ENCODE measurements at places on chromosomes 7 and 10.

DNA sequence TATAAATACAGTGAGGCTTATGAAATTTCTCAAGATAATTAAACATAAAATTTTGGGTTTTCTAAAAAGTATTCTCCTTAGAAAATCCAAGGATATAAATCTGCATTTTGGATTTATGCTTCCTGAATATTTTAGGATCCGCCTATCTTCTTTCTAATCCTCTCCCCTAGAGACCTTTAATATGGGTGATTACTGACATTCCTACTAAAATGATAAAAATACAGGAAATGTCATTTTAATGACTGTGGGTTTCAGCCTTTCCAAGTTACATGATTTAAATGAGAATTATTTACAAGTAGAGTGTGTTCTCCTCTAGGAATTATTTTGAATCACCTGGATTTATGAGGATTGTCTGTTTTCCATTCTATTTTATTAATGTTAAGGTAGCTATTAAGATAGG lies 150.4 kb downstream of the C7orf25 start:
- no peak for DNase-seq

DNA sequence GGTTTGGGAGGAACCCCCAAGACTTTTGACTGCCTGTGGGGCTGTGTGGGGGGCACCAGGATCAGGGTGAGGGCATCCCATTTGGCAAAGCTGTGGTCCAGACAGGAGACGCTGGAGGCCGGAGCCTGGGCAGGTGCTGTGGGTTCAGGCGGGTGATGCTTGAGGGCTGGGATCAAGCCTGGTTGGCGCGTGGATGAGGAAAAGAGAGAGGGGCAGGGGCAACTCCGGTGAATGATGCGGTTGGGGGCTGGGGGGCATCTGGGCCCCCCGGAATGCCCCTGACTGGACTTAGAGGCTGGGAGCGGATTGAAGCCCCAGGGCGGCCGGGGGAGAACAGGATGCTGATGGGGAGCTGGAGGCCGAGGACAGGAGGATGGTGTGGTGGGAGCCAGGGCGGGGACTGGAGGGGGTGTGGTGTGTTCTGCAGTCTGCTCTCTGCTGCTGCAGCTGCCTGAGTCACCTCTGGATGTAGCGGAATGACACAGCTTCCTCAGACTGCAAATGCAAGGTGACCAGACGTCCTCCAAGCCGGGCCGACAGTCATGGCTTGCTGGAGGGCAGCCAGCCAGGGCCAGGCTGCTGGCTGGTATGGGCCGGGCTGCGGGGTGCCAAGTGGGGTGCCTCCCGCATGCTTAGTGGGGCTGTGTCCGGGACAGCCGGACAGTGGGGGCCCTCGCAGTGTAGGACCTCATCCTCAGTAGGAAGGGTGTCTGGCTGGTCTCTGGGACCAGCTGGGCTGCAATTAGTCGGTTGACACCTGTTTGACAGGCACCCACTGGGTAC lies 3.2 kb downstream of the MAFK start:
- no peak for DNase-seq

DNA sequence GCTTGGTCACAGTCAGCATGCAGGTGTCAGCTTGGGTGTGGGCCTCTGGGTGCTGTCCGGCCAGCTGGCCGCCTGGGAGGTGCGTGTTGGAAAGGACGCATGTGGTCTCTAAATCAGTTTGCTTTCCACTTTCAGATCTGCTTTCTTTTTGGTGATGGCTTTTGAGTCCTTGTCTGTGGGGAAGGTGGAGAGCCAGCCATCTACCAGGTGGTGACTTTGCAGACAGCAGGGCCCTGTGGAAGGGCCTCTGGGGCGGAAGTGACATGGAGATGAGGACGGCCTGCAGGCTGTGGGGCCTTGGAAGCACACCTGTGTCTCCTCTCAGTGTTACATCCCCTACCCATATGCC lies 59.4 kb downstream of the WDR37 start:
- no peak for DNase-seq

DNA sequence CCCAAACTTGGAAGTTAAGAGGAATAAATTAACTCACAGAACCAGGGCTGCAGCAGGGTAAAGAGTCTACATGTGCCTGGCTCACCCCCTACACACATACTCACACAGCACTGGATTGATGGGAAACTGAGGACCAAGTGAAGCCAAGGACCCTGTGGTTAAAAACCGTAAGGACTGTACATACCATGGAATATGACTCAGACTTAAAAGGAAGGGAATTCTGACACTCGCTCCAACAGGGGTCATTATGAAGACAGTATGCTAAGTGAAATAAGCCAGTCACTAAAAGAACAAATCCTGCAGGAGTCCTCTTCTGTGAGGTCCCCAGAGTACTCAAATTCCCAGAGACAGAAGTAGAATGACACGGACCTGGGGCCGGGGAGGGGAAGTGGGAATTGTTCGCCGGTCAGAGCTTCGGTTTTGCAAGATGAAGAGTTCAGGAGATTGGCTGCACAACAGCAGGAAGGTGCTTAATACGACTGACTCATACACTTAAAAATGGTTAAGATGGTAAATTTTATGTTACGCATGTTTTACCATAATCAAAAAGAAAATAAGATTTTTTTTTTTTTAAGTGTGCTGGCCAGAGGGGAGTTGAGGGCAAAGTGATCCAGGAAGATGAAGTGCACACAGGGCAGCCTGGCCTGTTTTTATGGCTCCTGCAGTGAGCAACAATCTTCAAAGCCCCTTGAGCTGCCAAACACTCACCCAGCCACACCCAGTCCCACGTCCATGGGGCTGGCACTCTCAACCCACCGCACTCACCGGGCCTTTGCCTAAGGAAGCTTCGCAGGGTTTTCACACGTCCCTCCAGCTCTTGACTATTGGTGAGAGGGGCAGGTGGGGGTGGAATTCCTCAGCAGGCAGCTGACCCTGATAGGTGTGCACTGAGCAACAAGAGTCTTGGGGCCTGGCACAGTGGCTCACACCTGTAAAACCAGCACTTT lies 26.4 kb downstream of the DRGX start:
- DNase-seq, result no peak

DNA sequence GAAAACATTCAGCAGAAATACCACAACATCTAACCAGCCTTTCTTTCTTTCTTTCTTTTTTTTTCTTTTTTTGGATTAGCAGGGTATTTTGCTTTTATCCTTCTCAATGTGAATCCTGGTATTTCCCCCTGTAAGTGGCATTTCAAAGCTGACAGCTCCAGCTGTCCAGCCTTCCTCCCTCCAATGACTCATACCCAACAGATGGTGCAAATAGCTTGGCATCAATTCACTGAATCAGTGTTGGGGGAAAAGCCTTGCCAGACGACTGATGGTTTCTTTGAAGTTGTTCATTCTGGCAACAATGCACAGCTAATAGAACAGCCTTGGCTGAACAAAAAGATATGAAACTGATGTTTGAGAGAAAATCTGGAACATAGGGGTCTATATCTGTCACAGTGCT lies 316.8 kb upstream of the STEAP1 start:
- DNase-seq, result no peak

DNA sequence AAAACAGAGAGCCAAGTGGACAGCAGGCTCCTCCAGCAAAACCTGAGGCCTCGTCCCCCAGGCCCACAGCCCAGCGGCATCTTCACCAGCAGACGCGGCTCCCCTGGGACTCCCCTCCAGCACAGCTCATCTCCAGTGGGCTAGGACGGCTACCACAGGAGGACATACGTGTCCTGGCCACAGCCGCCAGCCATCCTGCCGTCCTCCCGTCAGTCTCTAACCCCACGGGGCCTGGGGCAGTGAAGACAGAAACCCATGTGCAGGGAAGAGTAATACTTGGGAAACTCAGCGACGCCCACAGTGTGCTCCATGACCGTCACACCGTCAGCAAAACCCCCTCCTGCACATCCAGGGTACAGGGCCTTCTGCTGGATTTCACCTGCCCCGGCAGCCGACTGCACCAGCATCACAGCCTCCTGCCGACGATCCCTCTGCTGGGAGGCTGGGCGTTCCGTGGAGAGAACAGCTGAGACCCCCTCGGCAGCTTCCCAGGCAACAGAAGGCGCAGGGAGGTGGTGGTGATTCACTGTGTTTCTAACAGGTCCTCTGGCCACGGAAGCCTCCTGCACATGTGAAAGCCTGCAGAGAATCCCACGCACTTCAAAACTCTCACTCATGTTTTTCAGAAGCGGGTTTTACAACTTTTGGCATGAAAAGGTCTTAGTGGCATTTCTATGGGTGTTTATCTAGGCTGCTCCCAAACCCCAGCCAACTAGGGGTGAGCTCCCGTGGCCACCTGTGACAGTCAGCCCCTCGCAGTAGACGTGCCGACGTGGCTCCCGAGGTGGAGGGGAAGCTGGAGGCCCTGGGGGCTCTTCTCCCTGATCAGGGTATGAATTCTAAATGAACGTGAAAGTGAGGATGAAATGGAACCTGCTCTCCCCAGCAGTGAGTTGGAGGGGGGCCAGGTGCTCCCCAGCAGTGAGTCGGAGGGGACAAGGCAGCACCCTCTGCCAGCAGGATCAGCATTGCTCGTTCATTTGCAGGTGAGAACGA lies 513.5 kb downstream of the PTPRN2 start:
- no peak for DNase-seq

DNA sequence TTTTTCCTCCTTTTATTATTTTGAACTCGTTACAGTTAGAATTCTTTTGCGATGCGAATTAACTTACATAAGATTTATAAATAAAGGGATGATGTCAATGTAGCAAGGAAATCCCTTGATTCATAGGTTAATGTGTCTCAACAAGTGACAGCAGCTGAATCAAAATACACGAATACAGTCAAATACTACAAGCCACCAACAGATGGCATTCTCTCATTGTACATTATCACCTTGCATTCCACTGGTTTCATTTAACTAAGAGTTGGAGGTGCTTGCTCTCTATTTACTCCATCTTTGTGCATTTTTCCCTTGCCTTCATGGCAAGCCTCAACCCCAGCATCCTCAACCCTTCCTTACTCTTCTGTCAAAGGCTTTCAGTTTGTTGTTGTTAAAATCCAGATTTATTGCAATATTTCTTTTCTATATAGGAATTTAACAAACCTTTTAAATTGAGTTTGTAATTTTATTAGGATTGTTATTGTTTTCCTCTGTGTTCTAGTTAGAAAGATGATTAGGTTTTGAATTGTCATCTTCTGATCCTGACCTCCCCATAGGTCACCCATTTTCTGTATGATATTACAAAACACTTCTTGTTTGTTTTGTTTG lies 78.3 kb downstream of the SLC25A40 start:
- no peak for DNase-seq

All from activated CD4-positive, CD25-positive, alpha-beta regulatory T cell treated with anti-CD3 and anti-CD28 coated beads, Interleukin-2, amount 50 U/mL, for 72 hours (primary cell).